NCI-H1092 (cell line): ENCODE measurements at places on chromosomes 12 and 14.

GRCh38 chr12:121839993-121840761, 18.5 kb downstream of the HPD start:
- no peak for DNase-seq

GRCh38 chr12:97912943-97913342, 450.3 kb downstream of the RMST start:
- no peak for DNase-seq

GRCh38 chr14:30779210-30779609, 95.1 kb upstream of the COCH start:
- no peak for DNase-seq

DNA sequence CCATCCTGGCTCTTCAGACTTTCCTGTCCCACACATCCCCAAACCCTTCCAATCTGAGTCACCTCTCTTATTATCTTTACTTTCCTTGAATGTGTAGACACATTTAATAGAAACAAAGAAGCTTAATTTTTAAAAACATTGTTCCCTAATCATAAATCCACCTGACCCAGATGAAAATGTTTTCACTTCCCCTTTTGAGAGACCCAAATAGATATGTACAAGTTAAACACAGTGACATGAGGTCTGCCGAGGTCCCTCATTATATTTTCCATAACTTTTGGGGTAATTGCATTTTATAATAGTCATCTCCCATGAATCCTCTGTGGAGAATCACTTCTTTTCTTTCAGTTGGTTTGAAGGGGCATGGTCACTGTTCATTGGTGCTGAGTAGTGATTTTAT, 191.1 kb downstream of the GRIN2B start:
- DNase-seq: no peak

GRCh38 chr12:106126441-106127337, 12.1 kb downstream of the NUAK1 start:
- DNase-seq: no peak

DNA sequence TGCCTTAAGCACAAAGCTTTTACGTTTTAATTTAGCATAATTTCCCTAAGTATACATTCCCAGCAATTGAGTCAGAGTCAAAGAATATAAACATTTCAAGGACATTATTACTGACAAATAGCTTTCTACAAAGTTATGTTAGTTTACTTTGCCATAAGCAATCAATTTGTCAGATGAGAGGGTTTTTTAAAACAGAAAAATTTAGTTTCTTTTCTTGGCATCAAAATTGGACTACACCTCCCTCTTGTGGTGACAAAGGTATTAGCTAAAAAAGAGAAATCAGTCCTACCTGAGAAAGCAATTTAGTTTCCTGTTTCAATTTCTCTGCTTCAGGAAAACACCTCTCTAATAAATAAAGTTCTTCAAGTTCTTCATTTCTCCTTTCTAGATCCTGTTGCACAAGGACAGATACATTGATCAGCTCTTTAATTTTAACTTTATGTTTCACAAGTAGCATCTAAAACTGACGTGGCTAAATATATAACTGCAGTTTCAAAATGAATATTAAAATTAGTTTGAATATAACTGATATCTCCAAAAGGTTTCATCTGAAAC, 39.9 kb downstream of the DNAI7 start:
- no peak for DNase-seq

GRCh38 chr14:71563492-71564153, 368.6 kb upstream of the RGS6 start:
- DNase-seq: no peak

DNA sequence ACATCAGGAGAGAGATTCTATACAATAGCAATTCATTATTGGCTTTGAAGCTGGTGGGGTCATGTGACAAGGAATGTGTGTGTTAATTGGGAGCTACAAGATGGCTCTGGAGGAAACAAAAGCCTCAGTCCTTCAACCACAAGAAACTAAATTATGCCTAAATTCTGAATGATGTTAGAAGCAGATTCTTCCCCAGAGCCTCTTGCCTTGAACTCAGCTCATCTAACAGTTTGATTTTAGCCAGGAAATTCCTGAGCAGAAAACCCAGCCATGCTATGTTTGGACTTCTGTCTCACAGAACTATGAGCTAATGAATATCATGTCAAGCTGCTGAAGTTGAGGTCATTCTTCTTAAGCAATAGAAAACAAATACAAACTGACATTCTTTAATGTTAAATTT, 274.7 kb downstream of the SLC6A15 start:
- DNase-seq: no peak

GRCh38 chr14:72692696-72693095, 201.2 kb downstream of the DPF3 start:
- no peak for DNase-seq
